Activated T-helper 17 cell treated with anti-CD3 and anti-CD28 coated beads, Interleukin-2, amount 50 U/mL, for 72 hours (primary cell): ENCODE measurements at places on chromosomes 12 and 14. TPM values are rescaled to one million over a fixed set of nuclear protein-coding genes. Genes with fewer than 3 reads are reported as not detected.

Gene TOMM20L
- not detected for total RNA-seq

Gene TAS2R13
- 1.2 TPM for total RNA-seq

Gene SLC10A1
- not detected for total RNA-seq

Gene ZCRB1
- 60.6 TPM for total RNA-seq

Gene PZP
- not detected for total RNA-seq

Gene AMHR2
- total RNA-seq: not detected

Gene CKAP4
- total RNA-seq: 3.8 TPM

Gene ABCC9
- total RNA-seq: 0.04 TPM

Gene NXPH4
- total RNA-seq: 1.4 TPM

Gene TAS2R14
- total RNA-seq: 3.7 TPM

Gene ZDHHC22
- total RNA-seq: not detected

Gene RNASE13
- not detected for total RNA-seq

Gene LRP1-AS
- not detected for total RNA-seq

Gene CD27
- 42.1 TPM for total RNA-seq

Gene VWF
- total RNA-seq: 0.04 TPM

Gene MUCL1
- not detected for total RNA-seq

Gene RAB21
- total RNA-seq: 104 TPM

Gene UNG
- total RNA-seq: 85.7 TPM

Gene CLEC2A
- total RNA-seq: not detected

Gene SIX6
- not detected for total RNA-seq

Gene TSHR
- total RNA-seq: 0.50 TPM

Gene NKX2-1
- total RNA-seq: not detected

Gene CDK2
- 101 TPM for total RNA-seq

Gene KRT80
- not detected for total RNA-seq

Gene DCN
- not detected for total RNA-seq

Gene KLHL33
- 0.11 TPM for total RNA-seq

Gene KRT78
- total RNA-seq: not detected

Gene KCNMB4
- total RNA-seq: 1.3 TPM

Gene RIPK3
- 12.9 TPM for total RNA-seq

Gene HHIPL1
- total RNA-seq: not detected

Gene ETFBKMT
- total RNA-seq: 0.24 TPM

Gene P2RX7
- 6.4 TPM for total RNA-seq

Gene LTBR
- 0.56 TPM for total RNA-seq

Gene POLR3B
- total RNA-seq: 3.0 TPM
